ENCODE measurements at places on chromosomes 1 and 21.
A peak's percentile ranks its signal among the peaks of the same experiment; 100 is the strongest.

GRCh38 chr1:56123421-56123820 is 455.9 kb downstream of the PLPP3 start:
- DNase-seq, result no peak

GRCh38 chr1:228081578-228082213 is 812 bp upstream of the ARF1 start:
- no peak for DNase-seq

DNA sequence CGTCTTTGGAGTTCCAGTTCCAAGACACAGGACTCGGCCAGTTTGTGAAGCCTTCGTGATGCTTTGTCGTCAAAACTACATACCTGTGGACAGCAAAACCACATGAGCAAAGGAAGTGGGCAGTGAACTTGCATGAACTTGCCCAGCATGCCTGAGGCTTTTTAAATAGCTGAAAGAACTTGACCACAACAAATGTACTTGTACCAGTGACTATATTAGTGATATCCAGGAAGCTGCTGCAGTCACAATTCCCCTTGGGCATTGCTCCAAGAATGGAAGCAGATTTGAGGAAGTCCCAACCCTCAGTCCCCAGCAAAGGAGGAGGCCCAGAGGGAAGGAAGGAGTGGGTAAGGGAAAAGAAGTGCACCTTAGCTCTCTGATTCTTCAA is 2.6 kb downstream of the FUCA1 start:
- peak; percentile 16 for DNase-seq

DNA sequence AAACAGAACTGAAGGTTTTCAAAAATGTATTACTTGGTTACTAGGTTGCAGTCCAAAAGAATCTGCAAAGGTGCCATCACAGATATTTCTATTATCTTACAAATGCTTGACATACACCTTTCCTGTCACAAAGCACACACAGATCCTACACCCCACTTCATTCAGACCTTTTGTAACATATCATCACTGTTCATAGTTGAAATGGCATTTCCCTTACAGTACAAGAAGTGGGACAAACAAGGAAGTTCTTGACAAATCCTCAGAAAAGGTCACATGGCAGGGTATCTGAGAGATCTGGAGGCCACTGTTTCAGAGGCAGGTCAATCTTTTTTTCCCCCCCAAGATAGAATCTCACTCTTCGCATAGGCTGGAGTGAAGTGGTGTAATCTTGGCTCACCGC is 21.3 kb downstream of the TOR1AIP2 start:
- no peak for DNase-seq

DNA sequence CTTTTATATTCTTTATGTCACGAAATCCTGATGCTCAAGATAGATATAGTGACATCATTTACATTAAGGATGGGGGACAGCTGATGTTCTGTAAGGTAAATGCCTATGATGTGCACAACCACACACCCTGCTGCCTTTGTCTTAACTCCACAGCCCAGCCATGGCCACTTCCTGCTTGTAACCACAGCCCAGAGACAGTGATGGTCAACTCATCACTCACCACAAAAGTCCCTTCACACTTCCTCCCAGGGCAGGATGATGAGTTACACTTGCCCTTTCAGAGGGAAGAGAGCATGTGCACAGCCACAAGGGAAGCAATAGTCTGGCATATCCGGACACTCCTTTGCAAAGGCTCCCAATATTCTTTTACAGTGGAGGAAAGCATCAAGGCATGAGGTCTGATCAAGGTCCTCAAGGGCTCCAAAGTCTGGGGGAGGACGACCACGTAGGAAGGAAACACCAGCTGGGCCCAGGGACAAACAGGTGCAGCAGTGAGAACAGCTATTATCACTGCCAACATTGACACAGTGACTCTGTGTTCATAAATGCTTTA is 53.8 kb downstream of the PLPP3 start:
- no peak for DNase-seq

Measured in muscle of arm (tissue), 14 donors.